ENCODE measurements at places on chromosomes 16 and 17.

- no peak for DNase-seq
Observed at GRCh38 chr17:29707212-29707571, 84.5 kb upstream of the CORO6 start.

DNA sequence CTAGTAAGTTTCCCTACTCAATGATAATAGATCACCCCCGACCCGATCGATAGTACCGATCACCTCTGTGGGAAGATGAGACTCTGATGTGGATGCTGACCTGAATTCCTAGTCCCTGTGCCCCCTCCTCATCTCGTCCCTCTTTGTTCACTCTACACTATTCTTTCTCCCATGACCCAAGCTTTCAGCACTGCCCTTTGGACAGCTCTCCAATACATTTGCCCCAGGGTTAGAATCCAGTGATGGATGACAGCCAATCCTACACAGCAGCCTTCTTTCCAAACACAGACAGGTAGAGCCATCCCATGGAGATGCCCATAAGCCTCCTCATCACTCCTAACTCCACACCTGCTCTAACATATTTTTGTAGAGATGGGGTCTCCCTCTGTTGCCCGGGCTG is 141.1 kb downstream of the GSG1L start:
- no peak for DNase-seq

- DNase-seq: no peak
Observed at GRCh38 chr17:79490530-79490929, 120.3 kb downstream of the RBFOX3 start.

DNA sequence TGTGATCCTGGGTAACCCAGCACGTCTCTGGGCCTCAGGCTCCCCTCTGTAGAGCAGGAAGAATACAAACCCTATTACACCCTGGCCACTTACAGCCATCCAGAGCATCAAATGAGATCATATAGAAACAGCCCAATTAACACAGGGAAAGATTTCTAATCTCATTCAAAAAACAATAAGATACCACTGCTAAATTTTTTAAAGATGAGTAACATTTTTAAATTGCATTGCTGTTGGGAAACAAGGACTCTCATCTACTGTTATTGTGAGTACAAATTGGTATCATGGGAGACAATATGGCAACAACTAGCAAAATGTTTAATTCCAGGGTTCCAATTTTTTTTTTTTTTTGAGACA is 41.1 kb downstream of the SRL start:
- no peak for DNase-seq

DNA sequence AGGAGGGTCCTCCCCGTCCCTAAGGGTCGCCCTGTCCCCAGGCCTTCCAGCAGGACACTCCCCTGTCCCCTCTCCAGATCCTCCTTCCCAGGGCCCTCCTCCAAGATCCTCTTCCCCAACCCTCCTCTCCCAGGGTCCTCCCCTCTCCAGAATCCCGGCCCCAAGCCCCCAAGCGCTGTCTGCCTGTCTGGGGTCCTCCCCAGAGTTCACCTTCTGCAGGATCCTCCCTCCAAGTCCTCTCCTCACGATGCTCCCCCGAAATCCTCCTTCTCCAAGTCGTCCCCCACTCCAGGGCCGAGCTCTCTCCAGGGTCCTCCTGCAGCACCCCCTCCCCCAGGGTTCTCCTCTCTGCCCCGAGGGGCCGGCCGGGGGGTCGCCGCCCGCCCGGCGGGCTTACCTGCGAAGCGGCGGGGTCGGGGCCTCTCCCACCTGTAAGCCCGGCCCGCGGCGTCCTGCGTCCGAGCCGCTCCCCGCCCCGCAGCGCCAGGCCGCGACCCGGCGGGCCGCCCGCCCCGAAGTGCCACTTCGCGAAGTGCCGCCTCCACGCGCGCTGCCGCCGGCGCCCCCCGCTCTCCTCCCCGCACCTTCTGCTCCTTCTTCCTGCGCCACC is 678 bp upstream of the BAIAP2 start:
- DNase-seq: no peak

DNA sequence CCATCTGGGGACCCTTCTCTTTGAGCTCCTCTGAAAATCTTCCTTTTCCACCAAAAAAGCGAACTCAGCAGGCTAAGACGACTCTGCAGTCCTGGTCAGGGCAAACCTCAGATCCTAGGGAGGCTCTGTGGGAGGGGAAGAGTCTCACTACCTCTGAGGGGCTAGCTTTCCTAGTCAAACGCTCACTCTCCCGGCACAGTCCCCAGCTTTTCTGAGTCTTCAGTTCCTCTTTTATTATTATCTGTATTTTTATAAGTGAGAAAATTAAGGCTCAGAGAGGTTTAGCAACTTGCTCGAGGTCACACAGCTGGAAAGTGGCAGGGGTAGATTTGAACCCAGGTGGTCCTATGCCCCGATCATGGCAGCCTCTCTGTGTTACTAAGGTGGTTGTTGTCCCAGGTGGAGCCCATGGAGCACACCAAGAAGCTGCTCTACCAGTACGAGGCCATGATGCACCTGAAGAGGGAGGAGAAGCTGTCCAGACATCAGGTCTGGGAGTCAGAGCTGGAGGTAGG is 9.1 kb upstream of the KATNB1 start:
- DNase-seq: no peak

GRCh38 chr16:73197598-73197997 is 149.7 kb upstream of the ZFHX3 start:
- no peak for DNase-seq

GRCh38 chr16:30429418-30429677 is 482 bp downstream of the DCTPP1 start:
- DNase-seq: no peak

DNA sequence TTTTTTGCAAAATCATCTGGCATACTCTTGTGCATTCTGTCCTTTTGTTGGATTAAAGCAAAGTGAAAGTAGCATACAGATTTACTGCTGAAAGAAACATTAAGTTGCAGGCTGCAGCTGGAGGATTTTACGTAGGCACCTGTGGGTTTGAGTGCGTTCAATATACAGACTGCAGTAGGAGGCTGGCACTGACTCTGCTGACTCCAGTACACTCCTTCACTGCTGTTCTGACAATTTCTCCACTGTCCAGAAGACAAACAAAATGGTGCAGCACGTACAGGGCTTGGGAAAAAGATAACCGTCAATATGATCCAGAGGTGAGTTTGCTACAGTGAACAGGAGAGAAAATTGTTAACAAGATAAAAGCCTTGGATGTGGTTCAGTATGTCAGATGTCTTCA is 73.3 kb downstream of the TANC2 start:
- no peak for DNase-seq

GRCh38 chr17:66492561-66493005 is 190.2 kb downstream of the PRKCA start:
- no peak for DNase-seq

- no peak for DNase-seq
Observed at GRCh38 chr17:82734987-82735866, at the start of gene FN3K. FN3K (plus strand) TSS chr17:82735615; CDS start chr17:82735637, 22 bp downstream.

Measured in bone marrow (tissue), 2 donors.